Activated CD8-positive, alpha-beta memory T cell treated with anti-CD3 and anti-CD28 coated beads for 1 hour (primary cell): ENCODE measurements at places on chromosomes 6 and 20.

DNA sequence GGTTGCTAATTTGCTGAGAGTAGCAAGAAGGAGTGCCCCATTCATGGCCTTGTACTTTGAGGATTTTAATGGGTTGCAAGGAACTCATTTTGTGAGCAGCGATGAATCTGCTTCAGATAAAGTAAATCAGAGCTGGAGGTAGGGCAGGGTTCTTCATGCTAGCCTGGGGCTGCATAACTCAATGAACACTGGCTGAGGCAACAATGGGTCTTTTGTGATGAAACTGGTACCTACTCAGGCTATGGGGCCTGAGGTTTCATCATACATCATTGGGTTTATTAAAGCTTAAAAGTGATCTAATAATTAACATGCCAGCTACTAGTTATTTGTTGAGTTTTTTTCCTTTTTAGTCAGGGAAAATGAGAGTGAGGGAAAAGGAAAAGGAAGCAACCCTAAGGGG, 106.9 kb downstream of the FAM50B start:
- DNase-seq, result no peak

GRCh38 chr6:7656355-7656754, 66.4 kb downstream of the SNRNP48 start:
- DNase-seq, result no peak

- no peak for DNase-seq
Observed at GRCh38 chr20:46683939-46684750, 5.1 kb downstream of the TP53RK start.

- no peak for DNase-seq
Observed at GRCh38 chr20:15776770-15777466, 796.3 kb downstream of the KIF16B start.

- no peak for DNase-seq
Observed at GRCh38 chr20:8094850-8095249, 37.2 kb upstream of the PLCB1 start.

DNA sequence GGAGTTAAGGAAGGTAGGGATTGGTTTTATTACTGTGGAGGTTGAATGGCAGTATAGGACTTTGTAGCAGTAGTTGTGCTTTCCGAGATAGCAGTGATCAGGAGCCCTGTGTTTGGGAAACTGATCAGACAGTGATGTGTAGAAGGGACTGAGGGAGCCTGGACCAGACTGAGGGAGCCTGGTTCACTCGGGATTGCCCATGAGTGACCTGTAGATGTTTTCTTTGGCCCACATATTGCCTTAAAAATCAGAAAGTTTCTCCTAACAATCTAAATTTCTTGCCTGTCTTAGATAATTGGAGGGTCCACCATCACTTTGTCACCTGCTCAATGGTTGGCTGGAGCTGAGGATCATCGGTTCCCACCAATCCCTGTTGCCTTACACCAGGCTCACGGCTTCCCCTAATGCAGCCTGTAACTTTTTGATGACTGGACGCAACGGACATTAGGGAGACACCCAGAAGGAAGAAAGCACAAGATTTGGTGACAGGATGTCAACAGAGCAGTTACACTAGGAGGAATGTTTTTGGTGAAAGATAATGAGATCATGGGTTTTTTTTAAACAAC, 1.1 kb downstream of the CDS2 start:
- no peak for DNase-seq

- no peak for DNase-seq
Observed at GRCh38 chr6:16822529-16822928, 61.3 kb upstream of the ATXN1 start.

DNA sequence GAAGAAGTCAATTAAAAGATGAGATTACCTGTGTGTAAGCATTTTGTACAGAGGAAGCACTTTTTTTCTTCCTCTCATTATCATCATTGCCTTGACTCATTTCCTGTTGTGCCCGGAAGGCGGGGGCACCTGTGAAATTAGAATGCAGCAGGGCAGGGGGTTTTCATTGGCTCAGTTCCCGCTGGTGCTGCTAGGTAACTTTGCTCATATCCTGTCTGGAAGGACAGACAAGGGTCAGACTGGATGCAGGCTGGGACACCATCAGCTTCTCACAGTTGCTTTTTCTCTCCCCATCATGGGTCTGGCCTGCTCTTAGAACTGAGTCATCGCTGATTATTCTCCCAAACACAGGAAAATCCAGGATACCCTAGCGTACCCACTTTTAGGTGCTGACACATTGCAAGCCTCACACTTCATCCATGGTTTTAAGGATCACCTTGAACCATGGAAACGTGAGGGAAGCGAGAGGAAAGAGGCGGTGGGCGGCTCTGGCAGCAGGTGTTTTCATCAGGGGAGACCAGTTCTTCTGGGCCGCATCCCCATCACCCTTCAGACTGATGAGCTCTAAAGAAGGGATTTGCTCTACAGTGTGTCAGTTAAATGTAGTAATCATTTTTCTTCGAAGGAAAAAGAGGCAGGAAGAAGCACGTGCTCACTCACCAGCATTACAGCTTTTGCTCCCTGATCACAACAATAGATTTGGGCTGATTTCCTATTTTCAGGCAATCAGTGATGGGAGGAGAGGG, 195.7 kb upstream of the SASH1 start:
- DNase-seq, result no peak
